ENCODE measurements at places on chromosomes 16 and 17.
A peak's percentile ranks its signal among the peaks of the same experiment; 100 is the strongest.

GRCh38 chr17:10349403-10349802, 23.4 kb downstream of the MYH13 start:
- DNase-seq, result no peak

- DNase-seq, result no peak
Measured at GRCh38 chr17:50957600-50958575, 91.7 kb upstream of the TOB1 start.

GRCh38 chr17:80481284-80482057, 5.1 kb upstream of the NPTX1 start:
- peak; percentile 53 for DNase-seq

- no peak for DNase-seq
Measured at GRCh38 chr17:50605429-50605828, 29.3 kb upstream of the ABCC3 start.

- no peak for DNase-seq
Measured at GRCh38 chr17:71496552-71496951, 624.3 kb upstream of the SOX9 start.

- DNase-seq, result no peak
Measured at GRCh38 chr17:17351901-17352781, 49.0 kb downstream of the NT5M start.

GRCh38 chr16:84144859-84145639, at the start of the genes DNAAF1 and HSDL1:
DNAAF1 (plus strand) TSS chr16:84145308; CDS start chr16:84145441, 133 bp downstream.
HSDL1 (minus strand) TSS chr16:84145177; CDS start chr16:84131321, 13,856 bp downstream.
- DNase-seq, result peak; percentile 93

DNA sequence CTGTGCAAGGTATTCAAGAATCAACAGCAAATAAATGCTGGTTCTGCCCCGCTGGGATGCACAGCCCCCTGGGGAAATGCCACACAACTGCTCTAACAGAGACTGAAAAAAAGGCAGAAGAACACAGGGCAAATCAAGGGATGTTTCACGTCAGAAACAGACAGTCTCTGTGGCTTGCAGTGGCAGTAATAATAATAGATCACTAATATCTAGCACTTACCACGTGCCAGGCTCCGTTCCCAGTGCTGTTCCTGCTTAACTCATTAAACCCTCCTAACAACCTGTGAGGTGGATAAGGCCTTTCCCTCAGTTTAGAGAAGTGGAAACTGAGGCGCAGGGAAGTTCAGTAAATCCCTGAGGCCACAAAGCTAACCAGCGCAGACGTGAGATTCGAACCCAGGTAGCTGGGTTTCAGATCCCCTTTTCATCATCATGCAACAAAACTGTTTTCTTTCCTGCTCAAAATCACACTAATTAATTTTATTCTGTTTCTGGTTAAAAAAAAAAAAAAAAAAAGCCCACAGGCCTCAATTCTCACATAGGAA, 36.7 kb downstream of the ARHGAP17 start:
- DNase-seq, result no peak

GRCh38 chr16:87169509-87169995, 147.6 kb downstream of the C16orf95 start:
- no peak for DNase-seq

DNA sequence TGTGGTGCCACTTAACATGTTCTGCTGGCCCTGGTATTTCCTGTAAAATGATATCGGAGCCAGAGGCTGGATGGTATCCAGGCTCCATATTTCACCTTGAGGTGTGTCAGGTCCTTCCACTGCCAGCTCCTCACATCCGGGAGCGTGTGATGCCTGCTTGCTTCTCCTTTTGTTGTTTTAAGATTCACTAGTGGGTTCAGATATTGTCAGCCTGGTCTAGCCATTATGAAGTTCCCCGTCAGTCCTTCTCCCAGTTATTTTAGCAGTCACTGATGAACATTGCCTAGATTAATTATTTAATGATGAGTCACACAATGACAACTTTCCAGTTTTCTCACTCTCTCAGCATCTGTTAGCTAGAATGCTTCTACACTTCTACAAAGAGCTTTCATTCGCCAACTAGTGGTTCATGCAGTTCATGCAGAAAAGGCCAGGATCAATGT, 11.3 kb downstream of the DNAAF1 start:
- DNase-seq, result no peak

- no peak for DNase-seq
Measured at GRCh38 chr17:41118721-41119120, 548 bp upstream of the KRTAP4-11 start.

GRCh38 chr16:3690980-3691720, 26.2 kb downstream of the TRAP1 start:
- DNase-seq, result no peak

DNA sequence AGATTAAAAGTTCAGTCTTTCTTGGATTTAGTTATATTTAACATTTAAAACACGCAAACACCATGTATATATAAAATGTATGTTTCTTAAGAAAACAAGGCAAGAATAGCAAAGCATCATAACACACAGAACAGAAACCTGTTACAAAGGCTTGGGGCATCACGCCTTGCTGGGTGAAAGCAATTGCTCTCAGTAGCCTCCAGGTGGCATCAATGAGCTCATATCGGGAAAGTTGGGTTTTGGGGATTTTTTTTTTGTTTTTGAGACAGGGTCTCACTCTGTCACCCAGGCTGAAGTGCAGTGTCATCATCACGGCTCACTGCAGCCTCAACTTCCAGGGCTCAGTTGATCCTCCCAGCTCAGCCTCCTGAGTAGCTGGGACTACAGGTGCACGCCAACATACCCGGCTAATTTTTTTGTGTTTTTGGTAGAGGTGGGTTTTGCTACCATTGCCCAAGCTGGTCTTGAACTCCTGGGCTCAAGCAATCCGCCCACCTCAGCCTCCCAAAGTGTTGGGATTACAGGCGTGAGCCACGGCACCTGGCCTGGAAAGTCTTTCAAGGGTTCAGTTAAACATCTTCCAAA, 56.9 kb downstream of the CYB5D2 start:
- DNase-seq, result no peak

GRCh38 chr16:53666786-53667415, 36.8 kb downstream of the RPGRIP1L start:
- DNase-seq, result no peak

DNA sequence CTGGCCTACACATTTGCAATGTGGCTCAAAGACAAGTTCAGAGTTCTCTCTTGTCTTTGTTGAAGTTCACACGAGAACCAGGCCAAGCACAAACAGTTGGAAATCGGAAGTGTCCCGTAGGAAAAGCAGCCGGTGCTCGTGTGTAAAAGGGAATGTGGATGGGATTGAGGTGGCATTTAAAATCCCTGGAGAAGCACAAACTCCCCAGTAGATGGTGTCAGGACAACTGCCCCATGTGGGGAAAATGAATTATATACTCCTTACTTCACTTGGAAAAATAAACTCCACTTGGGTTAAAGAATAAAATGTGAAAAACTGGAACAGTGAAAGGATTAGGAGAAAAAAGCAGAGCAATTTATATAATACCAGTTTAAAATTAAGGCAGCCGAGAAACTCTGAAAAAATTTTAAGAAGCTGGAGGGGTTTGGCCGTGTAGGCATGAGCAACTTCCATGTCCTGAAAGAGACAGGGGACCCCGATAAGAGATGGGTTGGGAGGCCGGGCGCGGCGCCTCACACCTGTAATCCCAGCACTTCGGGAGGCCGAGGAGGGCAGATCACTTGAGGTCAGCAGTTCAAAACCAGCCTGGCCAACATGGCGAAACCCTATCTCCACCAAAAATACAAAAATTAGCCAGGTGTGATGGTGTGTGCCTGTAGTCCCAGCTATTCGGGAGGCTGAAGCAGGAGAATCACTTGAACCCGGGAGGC, 28.1 kb downstream of the CBFA2T3 start:
- no peak for DNase-seq

Measured in testis (tissue), 5 donors.